ENCODE measurements at places on chromosomes 6 and 20.

GRCh38 chr6:109434456-109434855, 6.0 kb downstream of the PPIL6 start:
- ATAC-seq = no peak

DNA sequence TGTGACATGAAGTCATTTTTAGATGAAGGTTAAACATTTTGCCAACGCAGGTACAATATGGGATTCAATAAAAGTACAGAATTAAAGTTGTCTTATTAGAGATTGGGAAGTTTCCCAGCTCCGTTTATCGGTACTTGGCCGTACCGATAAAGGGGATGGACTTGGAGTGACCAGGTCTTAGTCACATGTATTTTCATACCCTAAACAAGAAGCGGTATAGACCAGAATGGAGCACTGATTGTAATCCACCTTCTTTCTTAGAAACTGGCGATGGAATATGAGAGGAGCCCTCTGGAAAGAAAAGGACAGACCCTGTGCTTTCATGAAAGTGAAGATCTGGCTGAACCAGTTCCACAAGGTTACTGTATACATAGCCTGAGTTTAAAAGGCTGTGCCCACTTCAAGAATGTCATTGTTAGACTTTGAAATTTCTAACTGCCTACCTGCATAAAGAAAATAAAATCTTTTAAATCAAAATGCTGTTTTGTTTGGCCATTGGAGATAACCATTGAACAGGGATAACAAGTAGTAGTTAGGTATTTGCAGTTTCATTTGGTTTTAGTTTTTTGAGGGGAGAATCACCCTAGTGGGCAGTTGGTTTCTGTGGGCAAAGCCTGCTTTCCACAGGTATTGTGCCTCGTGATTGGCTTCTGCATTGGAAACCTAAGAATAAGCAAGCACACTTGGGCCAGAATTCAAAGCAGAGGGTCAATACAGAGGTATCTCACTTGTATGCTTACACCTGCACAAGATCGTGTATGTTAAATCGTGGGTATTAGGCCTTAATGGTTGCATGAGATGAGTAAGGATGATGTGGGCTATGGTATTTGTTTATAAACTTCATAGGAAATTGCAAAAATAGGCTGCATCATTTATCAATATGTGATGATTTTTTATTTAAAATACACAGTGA, 11.2 kb upstream of the ZNFX1 start:
- no peak for ATAC-seq

DNA sequence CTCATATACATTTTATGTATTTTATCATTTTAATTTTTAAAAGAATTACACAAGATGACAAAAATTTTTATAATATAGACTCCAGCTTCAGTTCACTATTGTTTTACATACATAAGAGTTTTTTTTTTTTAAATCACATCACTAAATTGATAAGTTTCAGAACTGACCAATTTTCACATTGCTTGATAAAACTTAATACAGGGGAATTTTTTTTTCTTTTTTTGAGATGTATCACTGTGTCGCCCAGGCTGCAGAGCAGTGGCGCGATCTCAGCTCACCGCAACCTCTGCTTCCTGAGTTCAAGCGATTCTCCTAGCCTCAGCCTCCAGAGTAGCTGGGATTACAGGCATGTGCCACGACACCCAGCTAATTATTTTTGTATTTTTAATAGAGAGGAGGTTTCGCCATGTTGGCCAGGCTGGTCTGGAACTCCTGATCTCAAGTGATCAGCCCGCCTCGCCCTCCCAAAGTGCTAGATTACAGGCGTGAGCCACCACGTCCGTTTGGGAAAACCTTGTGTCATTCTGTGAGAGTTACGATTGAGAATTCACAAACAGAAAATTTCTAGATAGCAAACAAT, 36.6 kb upstream of the BTN3A2 start:
- peak; percentile 20 for ATAC-seq

GRCh38 chr6:55998576-55998975, 123.2 kb upstream of the BMP5 start:
- ATAC-seq = no peak

DNA sequence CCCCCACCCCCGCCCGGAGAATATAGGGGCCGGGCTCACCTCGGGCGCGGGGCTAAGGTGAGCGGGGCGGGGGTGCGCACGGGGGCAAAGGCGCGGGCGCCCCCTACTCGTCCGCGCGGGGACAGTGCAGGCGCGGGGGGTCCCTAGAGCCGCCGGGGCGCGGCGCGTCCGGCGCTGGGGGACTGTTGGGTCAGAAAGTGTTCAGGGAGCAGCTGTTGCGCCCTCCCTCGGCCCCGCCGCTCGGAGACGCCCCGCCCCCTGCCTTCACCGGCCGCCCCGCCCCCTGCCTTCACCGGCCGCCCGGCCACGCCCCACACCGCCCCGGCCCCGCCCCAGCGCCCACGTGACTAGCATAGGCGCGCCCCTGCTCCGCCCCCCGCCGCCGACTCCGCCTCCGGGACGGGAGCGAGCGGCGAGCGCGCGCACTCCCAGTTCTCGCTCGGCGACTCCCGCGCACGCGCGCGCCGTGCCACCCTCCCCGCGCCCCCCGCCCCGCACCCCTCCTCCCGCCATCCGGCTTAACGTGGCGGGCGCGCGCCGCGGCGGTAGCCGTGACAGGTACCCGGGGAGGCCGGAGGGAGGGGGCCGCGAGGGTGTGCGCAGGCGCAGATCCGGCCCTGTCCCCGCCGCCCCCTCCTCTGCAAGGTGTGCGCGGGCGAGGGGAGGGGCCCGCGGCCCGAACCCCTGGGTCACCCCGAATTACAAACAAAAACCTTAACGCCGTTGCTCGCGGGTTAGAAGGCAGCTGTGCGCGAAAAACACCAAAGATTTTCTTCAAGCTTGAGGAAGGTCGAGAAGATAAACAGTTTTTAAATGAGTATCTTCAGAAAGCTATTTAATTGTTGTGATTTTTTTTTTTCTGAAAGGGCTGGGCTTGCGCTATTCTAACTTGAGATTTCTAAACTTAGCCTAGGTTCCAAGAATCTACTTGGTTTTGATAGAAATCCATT, 704 bp upstream of the ZNF217 start:
- peak; percentile 73 for ATAC-seq

DNA sequence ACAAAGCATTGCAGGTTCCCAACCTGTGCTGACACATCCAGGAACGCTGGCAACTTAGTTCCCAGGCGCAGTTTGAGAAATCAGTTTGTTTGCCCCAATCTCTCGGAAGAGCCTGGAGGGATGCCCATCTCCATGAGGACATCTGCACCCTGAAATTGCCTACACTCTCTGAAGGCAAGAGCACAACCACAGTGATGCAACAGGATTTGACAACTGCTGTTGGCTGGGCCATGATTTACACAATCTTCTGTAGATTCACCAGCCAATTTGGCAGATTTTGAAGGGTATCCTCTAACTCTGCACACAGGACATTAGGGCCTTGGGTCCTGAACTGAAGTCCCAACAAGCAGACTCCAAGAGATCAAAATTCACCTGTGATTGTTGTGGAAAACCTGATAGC, 3.4 kb downstream of the APMAP start:
- no peak for ATAC-seq

- ATAC-seq = no peak
Measured at GRCh38 chr6:71724456-71725125, 161.8 kb upstream of the RIMS1 start.

DNA sequence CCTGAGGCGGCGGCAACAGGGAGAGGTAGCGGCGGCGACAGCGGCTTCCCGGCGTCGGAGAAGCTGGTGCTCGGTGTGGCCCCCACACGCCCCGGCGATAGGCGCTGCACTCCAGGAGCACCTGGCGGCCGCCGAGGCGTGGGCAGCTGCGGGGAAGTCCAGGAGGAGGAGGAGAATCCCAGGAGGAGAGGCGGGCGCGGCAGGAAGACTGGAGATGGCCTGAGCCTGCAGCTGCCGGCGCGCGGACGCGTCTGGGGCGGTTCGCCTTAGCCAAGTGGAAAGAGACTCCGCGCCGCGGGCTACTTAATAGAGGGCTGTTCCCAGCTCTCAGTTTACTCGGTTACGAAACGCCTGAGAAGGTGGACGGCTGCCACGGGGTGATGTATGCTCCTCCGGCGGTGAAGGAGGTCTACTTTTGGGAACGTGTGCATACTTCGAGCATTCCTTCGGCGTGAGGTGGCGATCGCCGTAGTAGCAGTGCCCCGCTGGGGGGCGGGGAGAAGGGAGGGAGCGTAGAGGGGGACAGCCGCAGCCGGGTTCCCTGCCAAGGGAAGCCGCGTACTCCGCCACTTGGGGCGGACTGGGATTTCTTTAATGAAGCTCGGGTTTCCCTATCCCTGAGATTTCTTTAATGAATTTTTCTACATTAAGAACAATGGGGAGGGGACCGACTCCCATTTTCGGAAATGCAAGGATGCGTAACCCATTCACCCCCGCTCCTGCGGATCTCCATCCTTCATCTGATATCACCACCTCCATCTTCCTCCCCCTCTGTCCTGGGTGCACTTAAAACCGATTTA, at the start of gene COL12A1:
COL12A1 (minus strand) TSS at position 278 of the 800 bp plus-strand sequence. CDS start 3,261 bp downstream, outside the sequence.
- ATAC-seq = no peak

GRCh38 chr20:11372876-11373790, 544.6 kb upstream of the BTBD3 start:
- ATAC-seq = no peak

- no peak for ATAC-seq
Measured at GRCh38 chr6:133741375-133741861, 147.5 kb upstream of the TCF21 start.

- no peak for ATAC-seq
Measured at GRCh38 chr6:70849348-70850069, 107.4 kb downstream of the B3GAT2 start.

- no peak for ATAC-seq
Measured at GRCh38 chr20:31721408-31722256, 1.0 kb downstream of the BCL2L1 start.

GRCh38 chr20:31606804-31607639, 1.9 kb downstream of the ID1 start:
- no peak for ATAC-seq

GRCh38 chr6:155227046-155227445, 36.8 kb upstream of the CLDN20 start:
- ATAC-seq = no peak

GRCh38 chr6:80622641-80623040, 516.2 kb downstream of the BCKDHB start:
- ATAC-seq = no peak
